ENCODE measurements at places on chromosomes 12 and 14.

DNA sequence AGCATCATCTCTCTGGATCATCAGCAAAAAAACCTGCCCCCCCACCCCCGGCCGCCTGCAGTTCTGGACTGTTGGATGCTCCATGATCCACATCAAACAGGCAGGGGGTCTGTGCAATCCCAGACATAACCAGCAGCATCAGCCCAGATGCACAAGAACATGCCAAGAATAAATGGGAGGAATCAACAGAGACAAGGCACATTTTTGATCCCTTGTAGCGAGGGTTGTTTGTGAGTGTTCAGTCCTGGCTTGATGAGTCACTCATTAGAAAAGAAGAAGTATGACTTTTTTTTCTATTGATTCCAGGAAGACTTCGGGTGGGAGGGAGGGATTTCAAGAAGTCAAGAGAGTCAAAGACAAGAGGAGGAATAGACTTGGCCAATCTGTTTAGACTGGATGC is 244.2 kb downstream of the KSR2 start:
- DNase-seq: no peak

DNA sequence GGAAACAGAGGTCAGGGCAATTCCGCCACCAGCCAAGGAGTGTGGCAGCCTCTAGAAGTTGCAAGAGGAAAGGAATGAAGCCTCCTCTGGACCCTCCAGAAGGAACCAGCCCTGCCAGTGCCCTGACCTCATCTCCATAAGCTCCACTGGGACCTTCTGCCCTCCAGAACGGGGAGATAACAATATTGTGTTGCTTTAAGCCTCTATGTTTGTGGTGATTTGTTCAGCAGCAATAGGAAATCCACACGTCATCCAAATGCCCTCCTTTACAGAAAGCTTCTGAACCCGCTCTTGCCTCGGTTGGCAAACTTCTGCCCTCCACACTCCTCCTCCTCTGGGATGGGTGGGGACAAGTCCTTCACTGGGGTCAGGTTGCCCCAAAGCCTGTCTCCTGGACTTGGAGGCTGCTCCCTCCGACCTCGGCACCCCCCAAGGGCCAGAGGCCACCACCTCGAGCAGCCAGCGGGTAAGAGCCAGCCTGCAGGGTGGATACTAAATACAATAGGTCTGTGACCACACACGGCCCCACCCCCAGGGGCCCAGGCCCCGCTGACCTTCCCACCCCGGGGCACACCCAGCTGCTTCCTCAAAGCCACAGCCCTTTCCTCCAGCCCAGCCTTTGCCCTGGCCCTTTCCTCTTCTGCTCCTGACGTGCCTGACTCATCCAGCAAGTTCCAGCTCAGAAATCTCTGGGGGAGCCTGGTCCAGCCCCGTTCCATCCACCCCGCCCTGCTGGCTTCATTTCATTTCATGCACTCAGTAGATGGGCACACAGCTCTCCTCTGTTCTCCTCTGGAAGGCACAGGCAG is 58.7 kb upstream of the NCOR2 start:
- DNase-seq: no peak

DNA sequence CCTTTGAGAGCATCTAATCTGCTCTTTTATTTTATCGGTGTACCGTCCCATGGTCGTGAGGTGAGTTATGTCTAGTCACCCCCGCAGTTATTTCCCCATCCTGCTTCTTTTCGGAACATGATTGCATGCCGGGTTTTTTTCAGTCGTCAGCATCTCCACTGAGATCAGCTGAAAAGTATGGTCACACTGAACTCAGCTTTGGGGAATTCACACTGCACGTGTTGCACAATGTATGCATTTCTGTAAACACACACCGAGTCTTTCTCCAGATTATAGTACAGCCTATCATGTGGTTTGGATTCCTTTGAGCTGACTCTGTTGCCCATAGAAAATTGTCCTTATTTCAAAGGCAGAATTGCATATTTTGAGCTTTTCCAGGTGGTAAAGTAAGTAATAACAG is 24.6 kb downstream of the PLXNC1 start:
- DNase-seq: peak; percentile 6

DNA sequence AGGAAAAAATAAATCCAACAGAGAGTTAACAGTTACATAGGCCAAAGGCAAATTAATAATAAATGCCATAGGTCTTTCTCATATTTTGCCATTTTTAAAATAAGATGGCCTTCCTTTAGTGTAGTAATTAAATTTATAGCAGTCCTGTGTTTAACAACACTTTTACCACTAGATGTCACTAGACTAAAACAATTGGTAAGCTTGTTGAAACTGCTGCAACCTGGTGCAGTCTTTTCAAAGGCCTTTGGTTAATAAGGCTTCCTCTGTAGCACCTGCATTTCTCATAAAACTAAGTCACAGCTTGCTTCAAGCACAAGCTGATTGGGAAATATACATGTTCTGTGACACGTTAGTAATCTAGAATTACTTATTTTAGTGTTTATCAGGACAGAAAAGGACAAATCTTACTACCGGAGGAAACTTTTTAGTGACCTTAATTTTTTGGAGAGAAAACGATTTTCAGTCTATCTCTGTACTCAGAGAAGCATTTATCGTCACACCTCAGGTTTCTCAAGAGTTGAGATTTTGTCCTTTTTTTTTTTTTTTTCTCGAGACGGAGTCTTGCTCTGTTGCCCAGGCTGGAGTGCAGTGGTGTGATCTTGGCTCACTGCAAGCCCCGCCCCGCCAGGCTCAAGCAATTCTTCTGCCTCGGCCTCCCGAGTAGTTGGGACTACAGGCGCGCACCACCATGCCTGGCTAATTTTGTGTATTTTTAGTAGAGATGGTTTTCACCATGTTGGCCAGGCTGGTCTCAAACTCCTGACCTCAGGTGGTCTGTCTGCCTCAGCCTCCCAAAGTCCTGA is 20.0 kb downstream of the BORCS5 start:
- DNase-seq: peak; percentile 57

DNA sequence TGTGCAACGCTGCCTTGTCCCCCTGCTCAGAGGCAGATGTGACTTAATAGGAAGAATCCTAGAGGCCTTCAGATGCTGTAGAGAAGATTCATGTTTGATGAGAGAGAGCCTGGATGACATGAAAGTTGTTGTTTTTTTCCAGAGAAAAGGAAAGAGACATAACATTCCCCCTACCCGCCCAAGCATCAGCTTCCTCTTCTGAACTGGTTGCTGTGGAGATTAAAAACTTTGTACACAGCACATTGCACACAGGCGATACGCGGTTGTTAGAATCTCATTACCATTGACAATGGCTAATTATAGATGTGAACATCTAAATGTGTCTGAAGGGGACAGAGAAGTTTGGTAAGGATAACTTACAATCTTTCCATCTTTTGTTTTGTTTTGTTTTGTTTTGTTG is 13.6 kb upstream of the ETFBKMT start:
- no peak for DNase-seq

DNA sequence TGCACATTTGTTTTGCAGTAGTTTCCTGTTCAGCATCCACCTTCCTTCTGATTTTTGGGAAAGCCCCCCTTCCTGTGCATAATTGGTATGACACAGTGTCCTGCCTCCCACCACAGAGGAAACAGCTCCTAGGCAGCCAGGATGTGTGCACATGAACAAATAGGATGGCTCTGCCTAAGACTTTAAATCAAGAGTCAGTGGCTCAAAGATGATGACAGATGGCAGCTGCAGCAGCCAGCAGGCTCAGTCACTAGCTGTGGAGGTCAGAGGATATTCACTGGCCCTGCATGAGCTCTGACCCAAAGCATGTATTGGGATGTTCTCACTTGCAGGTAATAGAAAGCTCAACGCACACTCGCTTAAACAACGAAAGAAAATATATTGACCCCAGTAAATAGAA is 90.3 kb downstream of the KCNK10 start:
- DNase-seq: no peak

DNA sequence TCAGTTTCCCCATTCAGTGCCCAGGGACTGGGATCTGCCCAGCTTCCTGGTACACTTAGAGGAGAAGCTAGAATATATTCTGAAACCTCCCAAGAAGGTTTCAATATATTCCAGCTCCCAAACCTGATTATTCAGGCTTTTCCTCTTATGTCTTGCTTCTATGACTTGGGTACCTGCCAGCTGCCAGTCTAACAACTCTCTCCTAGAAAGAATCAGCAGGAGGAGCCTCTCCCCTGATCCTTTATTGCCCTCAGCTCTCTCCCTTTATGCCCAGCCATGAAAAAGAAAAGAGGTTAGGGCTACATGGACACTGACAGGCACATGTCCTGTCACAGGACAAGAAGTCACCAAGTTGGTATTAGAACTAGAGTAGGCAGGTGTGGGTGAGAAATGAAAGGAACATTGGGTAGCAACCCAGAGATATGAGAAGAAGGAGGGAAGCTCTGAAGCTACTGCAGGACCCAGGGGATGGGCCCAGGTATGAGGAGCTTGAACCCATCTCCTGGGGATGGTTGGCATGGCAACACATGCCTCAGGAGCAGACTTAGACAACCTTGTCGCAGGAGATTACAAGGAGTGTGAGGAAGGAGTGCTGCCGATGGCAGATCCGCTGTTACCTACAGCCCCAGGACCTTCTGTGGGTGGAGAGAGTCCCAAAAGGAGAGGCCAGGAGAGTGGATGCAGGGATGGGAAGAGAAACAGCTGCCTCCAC is 2.0 kb upstream of the CACNB3 start:
- no peak for DNase-seq

GRCh38 chr14:42113358-42114069 is 506.8 kb downstream of the LRFN5 start:
- DNase-seq: no peak

GRCh38 chr14:70050136-70050535 is 138.6 kb downstream of the SLC8A3 start:
- DNase-seq: no peak

DNA sequence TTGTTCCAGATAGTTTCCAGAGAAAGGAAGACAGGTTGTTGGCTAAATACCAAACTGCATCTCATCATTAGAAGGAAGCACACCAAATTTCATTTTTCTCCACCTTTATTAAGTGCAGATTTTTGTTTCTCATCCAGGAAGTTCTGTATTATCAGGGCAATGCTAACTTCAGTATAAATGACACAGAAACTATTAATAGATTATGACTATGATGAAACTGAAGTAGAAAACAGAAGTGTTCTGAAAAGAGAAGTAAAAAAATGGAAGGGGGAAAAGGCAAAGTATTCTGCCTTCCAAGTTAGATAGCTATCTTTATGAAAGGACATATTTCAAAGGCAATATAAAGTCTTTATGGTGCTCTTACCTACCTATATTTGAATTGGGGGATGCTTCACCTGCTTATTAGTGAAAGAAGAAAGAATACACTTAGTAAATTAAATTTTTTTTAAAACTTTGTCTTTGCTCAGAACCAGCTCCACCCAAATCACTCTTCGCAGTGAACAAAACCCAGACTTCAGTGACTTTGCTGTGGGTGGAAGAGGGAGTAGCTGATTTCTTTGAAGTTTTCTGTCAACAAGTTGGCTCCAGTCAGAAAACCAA is 223.9 kb downstream of the PTPRO start:
- DNase-seq: peak; percentile 66

GRCh38 chr12:49332441-49332861 is 4.5 kb downstream of the C1QL4 start:
- no peak for DNase-seq

DNA sequence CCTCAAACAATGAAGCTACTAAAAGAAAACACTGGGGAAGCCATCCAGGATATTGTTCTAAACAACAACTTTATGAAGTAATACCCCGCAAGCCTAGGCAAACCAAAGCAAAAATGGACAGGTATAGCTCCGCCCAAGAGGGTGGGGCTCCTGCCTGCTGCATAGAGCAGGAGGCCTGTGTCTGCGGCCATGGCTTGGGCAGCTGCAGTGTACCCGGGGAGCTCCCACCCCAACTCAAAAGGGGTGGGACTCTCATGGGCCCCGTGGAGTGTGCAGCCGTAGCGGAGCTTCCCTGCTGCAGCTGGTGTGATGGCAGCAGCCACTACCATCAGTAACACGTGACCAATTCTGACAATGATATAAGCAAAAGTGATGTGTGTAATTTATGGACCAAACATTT is 264.2 kb upstream of the KITLG start:
- no peak for DNase-seq

- DNase-seq: no peak
These were observed 304.7 kb upstream of the SYT1 start for GRCh38 chr12:78559886-78560285.

DNA sequence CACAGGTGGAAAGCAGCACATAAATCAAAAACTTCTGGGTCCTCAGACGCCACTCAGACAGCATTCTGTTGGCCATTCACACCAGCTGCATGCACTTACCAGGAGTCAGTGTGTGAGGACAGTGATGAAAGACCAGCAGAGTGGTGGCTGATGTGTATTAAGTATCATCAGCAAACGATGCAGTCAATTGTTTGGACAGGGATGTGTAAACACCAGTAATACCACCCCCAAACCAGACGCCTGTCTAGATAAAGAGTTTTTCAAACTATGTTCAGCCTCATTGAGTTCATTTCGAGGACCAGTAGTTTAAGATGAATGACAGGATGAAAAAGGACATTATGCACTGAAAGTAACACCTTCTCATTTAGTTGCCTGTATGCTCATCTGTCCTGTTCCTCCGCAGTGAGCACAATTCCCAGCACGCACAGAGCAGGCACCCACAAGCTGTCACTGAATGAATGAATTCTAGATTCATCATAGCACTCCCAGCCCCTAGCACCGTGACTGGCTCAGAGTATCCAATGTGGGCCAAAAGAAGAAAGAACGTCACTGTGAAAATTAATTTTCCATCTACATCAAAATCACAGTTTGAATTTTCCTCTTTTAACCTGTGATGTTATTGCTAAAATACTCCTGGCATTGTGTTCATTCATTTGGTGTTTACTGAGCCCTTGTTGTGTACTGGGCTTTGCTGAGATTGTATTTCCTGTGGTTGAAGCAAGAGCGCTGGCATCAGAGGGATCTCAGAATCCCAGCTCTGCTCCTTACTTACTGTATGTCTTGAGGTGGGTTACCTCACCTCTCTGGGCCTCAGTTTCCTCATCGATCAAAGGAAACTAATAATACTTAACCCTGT is 124.8 kb upstream of the NOS1 start:
- no peak for DNase-seq

- DNase-seq: no peak
These were observed 2.0 kb downstream of the ANO6 start for GRCh38 chr12:45217846-45218245.

GRCh38 chr12:44307506-44308168 is 471.8 kb downstream of the TMEM117 start:
- DNase-seq: no peak

- DNase-seq: no peak
These were observed 110.0 kb upstream of the RESF1 start for GRCh38 chr12:31849090-31849687.

DNA sequence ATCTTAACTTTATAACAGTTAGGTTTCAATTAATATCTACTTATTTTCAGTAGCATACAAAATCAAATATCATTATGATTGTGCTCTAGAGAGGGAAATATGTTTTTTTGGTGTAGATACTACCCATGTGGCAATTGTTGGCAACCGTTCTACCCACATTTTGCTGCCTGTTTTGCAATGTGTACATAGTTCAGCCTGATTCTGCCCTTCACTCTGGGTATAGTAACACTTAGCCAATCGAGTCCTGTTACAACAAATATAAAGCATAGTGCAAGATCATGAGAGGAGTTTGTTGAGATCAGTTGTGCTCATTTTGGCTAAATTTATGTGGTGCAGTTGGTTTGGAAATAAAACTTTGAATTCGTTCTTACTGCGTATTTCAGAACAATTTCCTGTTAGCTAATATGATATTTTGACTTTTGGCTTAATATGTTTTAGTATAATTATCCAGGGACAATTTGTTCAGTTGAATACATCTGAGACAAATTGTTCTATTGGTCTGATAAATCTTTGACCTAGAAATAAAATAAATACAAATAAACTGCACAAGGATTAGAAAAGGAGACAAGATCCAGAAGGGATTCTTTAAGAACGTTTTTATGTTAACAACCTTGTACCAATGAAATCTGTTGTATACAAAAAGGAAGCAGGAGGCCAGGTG is 76.9 kb downstream of the ATF7IP start:
- no peak for DNase-seq

- no peak for DNase-seq
These were observed 11.2 kb upstream of the DAAM1 start for GRCh38 chr14:59177262-59177661.
